Neural progenitor cell (in vitro differentiated cells): ENCODE measurements at places on chromosomes 2 and 18. TPM values are rescaled to one million over a fixed set of nuclear protein-coding genes. Genes with fewer than 3 reads are reported as not detected.

The PTMA gene
- 1,850 and 2,102 TPM in 2 replicates for total RNA-seq

The TCF7L1 gene
- 1.0 and 3.7 TPM in 2 replicates for total RNA-seq

The ESCO1 gene
- 27.4 and 48.8 TPM in 2 replicates for total RNA-seq

The CRYBA2 gene
- total RNA-seq, result not detected in 2 replicates

The NLRC4 gene
- not detected in 2 replicates for total RNA-seq

The SIX3 gene
- 14.5 and 28.8 TPM in 2 replicates for total RNA-seq

The RAB27B gene
- 0.43 and 5.0 TPM in 2 replicates for total RNA-seq

The AGXT gene
- total RNA-seq, result not detected in 2 replicates

The SCTR gene
- not detected in 2 replicates for total RNA-seq

The GRHL1 gene
- total RNA-seq, result 4.7 and 5.8 TPM in 2 replicates

The LYPD6 gene
- total RNA-seq, result 4.1 and 4.4 TPM in 2 replicates

The MZT2B gene
- total RNA-seq, result 21.4 and 91.8 TPM in 2 replicates

The MPPE1 gene
- 12.2 and 17.3 TPM in 2 replicates for total RNA-seq

The LIPG gene
- total RNA-seq, result 3.7 and 13.2 TPM in 2 replicates

The GKN1 gene
- not detected in 2 replicates for total RNA-seq

The NOTO gene
- not detected in 2 replicates for total RNA-seq

The ACVR1C gene
- total RNA-seq, result 0.93 and 3.0 TPM in 2 replicates

The TTN gene
- 0.53 and 1.3 TPM in 2 replicates for total RNA-seq

The CD8A gene
- 0.03 and 0.34 TPM in 2 replicates for total RNA-seq

The MYO7B gene
- total RNA-seq, result 0.03 TPM in 1 of 2 replicates, not detected in the other

The GPR75 gene
- total RNA-seq, result 0.94 and 1.1 TPM in 2 replicates

The SERPINB7 gene
- total RNA-seq, result not detected in 2 replicates

The ZSCAN30 gene
- 21.7 and 22.1 TPM in 2 replicates for total RNA-seq

The SP140 gene
- total RNA-seq, result 0.06 TPM in 1 of 2 replicates, not detected in the other

The SP9 gene
- total RNA-seq, result not detected in 2 replicates

The ATOH8 gene
- total RNA-seq, result 0.43 TPM in 1 of 2 replicates, not detected in the other

The UGT1A5 gene
- not detected in 2 replicates for total RNA-seq

The ZDBF2 gene
- total RNA-seq, result 42.6 and 83.6 TPM in 2 replicates

The POTEC gene
- total RNA-seq, result 0.06 TPM in 1 of 2 replicates, not detected in the other

The ASXL3 gene
- 2.7 and 5.1 TPM in 2 replicates for total RNA-seq

The C1GALT1C1L gene
- total RNA-seq, result 0.12 TPM in 1 of 2 replicates, not detected in the other

The MATN3 gene
- 0.45 and 1.7 TPM in 2 replicates for total RNA-seq

The ASNSD1 gene
- 61.3 and 100 TPM in 2 replicates for total RNA-seq

The ST8SIA5 gene
- total RNA-seq, result 0.03 and 0.04 TPM in 2 replicates

The TEKT4 gene
- not detected in 2 replicates for total RNA-seq

The STAM2 gene
- 11.4 and 16.8 TPM in 2 replicates for total RNA-seq

The DSG1 gene
- total RNA-seq, result not detected in 2 replicates

The REG1B gene
- total RNA-seq, result not detected in 2 replicates

The NRBP1 gene
- 136 and 151 TPM in 2 replicates for total RNA-seq

The SLC14A1 gene
- not detected in 2 replicates for total RNA-seq

The IL18RAP gene
- total RNA-seq, result not detected in 2 replicates

The SKOR2 gene
- not detected in 2 replicates for total RNA-seq

The CAPN14 gene
- 0.04 and 0.19 TPM in 2 replicates for total RNA-seq

The C2orf78 gene
- total RNA-seq, result 0.06 and 0.21 TPM in 2 replicates

The VAMP5 gene
- total RNA-seq, result not detected in 2 replicates

The C2orf72 gene
- 2.4 TPM in 2 replicates for total RNA-seq

The VWC2L gene
- not detected in 2 replicates for total RNA-seq

The GALNT3 gene
- total RNA-seq, result 0.65 and 1.9 TPM in 2 replicates

The OSBPL6 gene
- 14.0 and 14.8 TPM in 2 replicates for total RNA-seq

The TYMS gene
- 60.3 and 86.9 TPM in 2 replicates for total RNA-seq

The COPS9 gene
- 70.5 and 83.9 TPM in 2 replicates for total RNA-seq

The CIDEA gene
- not detected in 2 replicates for total RNA-seq

The PAIP2B gene
- total RNA-seq, result 12.5 and 17.1 TPM in 2 replicates

The CHRNG gene
- total RNA-seq, result not detected in 2 replicates

The VWA3B gene
- total RNA-seq, result not detected in 2 replicates

The GPC1 gene
- total RNA-seq, result 14.2 and 65.0 TPM in 2 replicates

The PPP1R1C gene
- 5.5 and 9.3 TPM in 2 replicates for total RNA-seq

The SCN2A gene
- total RNA-seq, result 0.30 and 0.34 TPM in 2 replicates

The SLC16A14 gene
- total RNA-seq, result 10.8 and 12.4 TPM in 2 replicates
